Amniotic stem cell (primary cell): ENCODE measurements at places on chromosomes 2 and 18.

DNA sequence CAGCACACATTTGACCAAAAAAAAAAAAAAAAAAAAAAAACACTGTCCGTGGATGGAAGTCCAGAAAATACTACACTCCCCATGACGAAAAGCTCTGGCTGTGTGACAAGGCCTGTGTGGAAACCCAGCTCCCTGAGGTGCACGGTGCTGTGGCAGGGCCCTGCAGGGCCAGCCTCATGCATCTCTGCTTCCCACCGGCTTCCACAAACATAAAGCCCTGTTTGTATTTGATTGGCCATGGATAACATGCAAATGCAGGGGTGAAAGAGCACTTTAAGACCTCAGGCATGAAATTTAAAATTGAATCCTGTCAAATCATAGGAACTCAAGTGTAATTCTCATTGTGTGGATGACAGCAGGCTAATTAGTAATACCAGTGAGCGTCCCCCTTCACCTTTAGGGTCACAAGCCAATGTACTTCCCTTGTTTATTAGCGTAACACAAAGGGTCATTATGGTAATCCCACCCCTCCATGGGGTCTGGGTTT, 757.2 kb downstream of the GALR1 start:
- DNase-seq: no peak

GRCh38 chr2:29207352-29208148, 92.3 kb downstream of the CLIP4 start:
- DNase-seq: no peak

DNA sequence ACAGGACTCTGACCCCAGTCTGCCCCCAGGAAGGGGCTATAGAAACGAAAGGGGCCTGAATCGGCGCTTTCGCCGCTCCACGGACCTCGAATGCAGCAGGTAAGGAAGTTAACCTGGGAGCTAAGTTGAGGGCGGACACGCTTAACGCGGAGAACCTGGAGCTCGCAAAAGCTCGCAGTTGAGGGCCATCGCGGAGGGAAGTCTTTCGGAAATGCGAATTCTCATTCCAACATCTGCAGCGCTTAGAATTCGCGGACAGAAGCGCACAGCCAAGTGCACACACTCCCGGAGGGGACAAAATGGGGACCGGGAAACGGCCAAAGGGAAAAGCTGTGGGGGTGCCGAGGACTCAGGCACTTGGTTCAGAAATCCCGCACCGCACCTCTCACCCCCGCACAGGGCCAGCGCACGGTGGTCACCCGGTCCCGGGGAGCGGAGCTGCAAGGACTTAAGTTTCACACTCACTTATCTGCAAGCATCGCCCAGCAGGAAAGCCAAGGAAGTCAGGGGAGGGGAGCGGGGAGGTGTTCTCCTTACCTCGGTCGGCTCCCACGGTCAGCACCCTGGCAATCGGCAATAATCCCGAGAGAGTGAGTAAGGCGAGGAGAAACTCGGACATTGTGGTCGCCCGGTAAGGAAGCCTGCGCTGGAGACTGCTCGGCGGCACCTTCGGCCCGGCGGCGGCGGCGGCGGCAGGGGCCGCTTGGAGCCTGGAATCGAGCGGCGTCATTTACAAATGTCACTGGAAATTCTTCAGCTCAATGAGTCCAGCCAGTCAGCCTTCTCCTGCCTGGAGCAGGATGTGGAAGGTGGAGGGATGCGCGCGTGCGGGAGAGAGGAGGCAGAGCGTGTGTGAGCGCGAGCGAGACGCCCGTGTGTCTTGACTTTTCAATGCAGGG, 456 bp downstream of the LRP1B start:
- peak; percentile 51 for DNase-seq

- no peak for DNase-seq
Observed at GRCh38 chr2:113679457-113679856, 52.4 kb downstream of the RABL2A start.

DNA sequence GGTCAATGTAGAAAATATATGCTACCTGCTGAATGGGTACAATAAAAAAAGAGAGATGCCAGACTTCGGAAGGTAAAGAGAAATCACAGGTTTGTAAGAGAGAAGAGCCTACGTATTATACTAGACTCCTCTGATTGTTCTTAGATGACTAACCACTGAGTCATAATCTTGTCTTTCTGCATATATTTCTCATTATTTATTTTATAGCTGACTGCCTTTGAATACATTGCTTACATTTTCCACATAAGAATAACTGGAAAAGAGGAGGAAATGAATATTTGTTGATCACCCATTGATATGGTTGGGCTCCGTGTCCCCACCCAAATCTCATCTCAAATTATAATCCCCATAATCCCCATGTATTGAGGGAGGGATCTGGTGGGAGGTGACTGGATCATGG, 90.3 kb upstream of the RAB27B start:
- DNase-seq: peak; percentile 41

GRCh38 chr18:58649966-58650816, 21.1 kb upstream of the MALT1 start:
- DNase-seq: no peak
